ENCODE measurements at places on chromosomes 13 and 19. TPM values are rescaled to one million over a fixed set of nuclear protein-coding genes. Genes with fewer than 3 reads are reported as not detected.

KANK3 gene
- total RNA-seq = 7.8 TPM

C19orf12 gene
- total RNA-seq = 42.7 TPM

NKG7 gene
- not detected for total RNA-seq

GRCh38 chr13:33761740-33762139 is 56.2 kb upstream of the RFC3 start:
- no peak for DNase-seq

- no peak for DNase-seq
These were observed 220.0 kb downstream of the TEX29 start for GRCh38 chr13:111540486-111540885.

DNA sequence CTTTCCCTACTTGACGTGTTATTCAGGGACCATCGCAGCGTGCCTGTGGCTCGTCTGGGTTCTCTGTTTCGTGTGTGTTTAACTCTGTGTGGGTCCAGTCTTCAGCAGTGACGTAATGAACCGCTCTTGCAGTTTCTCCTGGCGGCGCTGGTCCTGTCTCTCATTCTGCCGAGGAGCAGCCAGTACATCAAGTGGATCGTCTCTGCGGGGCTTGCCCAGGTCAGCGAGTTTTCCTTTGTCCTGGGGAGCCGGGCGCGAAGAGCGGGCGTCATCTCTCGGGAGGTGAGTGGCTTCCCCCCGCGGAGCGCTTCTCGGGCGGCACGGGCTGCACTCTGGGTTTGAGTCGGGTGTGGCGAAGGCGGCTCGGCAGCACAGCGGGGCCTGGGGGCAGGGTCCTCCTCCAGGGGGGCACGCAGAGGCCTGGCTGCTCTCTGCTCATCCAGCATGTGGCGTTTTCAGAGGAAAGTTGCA is 36.3 kb upstream of the TFDP1 start:
- no peak for DNase-seq

- DNase-seq = no peak
These were observed 776 bp upstream of the LENG1 start for GRCh38 chr19:54160182-54160811.

GRCh38 chr13:20495087-20496023 is 30.3 kb downstream of the CRYL1 start:
- DNase-seq = peak; percentile 43

DNA sequence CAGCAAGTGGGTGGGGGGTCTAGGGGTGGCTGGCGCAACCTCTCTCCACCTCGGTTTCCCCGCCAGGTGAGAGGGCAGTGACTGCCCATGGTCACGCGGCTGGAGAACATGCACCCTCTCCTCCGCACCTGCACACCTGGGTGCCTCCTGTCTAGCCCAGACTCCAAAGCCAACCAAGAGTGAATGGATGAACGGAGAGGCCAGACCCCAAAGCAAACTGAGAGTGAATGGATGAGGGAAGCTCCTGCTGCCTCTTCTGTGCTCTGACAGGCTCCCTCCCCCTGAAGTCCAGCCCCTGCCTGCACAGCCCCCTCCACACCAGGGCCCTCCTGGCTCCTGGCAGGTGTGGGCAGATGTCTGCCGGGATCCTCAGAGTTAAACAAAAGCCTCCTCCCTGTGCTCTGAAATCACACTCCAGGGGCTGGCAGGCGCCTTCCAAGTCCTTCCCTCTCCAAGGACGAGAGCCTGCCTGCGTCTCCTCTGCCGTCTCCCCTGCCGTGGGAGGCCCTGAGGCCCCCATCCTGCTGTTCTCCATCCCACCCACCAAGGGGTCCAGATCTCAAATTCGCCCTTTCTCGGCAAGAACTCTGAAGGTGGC is 2.2 kb downstream of the SBNO2 start:
- DNase-seq = no peak

DNA sequence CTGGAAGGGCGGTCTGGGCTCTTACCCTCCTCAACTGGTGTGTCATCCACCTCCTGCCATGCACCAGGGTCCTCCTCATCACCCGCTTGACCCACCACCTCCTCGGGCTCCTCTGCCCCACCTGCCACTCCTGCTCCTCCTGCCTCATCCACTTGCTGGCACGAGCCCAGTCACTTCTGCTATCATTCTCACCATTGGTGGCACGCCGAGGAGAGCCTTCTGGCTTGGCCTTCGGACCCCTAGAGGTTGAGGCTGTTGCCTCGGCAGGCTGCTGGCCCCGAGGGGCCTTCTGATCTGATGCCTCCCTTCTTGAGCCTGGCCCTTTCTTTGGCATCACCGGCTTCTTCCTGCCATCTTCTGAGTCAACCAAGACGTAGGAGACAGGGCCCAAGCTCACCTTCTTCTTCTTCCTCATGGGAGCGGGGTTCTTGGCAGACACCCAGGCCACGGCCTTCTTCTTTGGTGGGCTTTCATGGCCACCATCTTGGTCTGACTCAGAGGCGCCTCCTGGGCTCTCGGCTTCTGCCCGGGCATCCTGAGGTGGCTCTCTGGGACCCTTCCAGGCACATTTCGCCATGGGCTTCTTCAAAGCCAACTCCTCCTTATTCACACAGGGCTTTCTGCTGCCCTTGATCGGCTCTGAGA is 1.7 kb downstream of the PNMA8A start:
- DNase-seq = no peak

GRCh38 chr13:100674572-100674871 is at the start of gene TMTC4:
Gene TMTC4 (minus strand): TSS chr13:100674795. CDS start chr13:100670362, 4,433 bp downstream.
- no peak for DNase-seq

GRCh38 chr19:47266401-47266941 is 8.2 kb upstream of the INAFM1 start:
- no peak for DNase-seq

DNA sequence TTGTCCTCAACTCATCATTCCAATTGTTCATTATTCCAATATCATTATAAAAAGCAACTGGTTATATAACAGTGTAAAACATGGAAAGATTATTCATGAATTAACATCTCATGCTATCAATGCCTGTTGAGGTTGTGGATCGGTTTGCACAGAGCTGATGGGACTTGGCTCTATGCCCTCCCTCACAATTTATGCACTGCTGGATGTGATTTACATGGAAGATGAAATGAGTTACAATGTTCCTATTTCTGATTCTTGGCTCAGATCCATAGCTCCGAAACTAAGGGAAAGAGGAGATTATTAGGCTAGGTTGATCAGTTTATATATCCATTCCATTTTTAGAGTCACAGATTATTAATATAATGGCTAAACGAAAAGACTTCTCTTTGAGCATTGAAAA is 38.6 kb downstream of the SCEL start:
- no peak for DNase-seq

GRCh38 chr13:30681843-30682242 is 53.5 kb upstream of the ALOX5AP start:
- DNase-seq = no peak

DNA sequence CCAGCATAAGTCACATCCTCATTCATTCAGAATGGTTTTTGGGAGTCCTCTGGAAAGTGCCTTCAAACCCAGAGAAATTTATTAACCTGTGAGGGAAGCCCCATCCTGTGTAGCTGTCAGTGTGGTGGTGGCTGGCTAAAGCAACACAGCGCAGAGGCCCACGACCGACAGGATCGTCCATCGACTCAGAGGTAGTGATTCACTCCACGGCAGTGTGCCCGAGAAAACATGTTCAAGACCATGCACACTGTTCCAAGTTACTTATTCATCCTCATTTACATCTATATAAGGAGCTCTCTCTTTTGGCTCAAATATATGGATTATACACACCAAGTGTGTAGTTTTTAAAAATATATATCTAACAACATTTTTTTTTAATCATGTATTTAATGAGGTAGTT is 96.3 kb upstream of the SLC15A1 start:
- no peak for DNase-seq

- no peak for DNase-seq
These were observed 580.6 kb downstream of the LMO7 start for GRCh38 chr13:76216729-76217128.

All from breast epithelium (tissue), 4 donors.